ENCODE measurements at places on chromosomes 5 and 9. TPM values are rescaled to one million over a fixed set of nuclear protein-coding genes. Genes with fewer than 3 reads are reported as not detected.

Gene TRIM36
- polyA plus RNA-seq = not detected

DNA sequence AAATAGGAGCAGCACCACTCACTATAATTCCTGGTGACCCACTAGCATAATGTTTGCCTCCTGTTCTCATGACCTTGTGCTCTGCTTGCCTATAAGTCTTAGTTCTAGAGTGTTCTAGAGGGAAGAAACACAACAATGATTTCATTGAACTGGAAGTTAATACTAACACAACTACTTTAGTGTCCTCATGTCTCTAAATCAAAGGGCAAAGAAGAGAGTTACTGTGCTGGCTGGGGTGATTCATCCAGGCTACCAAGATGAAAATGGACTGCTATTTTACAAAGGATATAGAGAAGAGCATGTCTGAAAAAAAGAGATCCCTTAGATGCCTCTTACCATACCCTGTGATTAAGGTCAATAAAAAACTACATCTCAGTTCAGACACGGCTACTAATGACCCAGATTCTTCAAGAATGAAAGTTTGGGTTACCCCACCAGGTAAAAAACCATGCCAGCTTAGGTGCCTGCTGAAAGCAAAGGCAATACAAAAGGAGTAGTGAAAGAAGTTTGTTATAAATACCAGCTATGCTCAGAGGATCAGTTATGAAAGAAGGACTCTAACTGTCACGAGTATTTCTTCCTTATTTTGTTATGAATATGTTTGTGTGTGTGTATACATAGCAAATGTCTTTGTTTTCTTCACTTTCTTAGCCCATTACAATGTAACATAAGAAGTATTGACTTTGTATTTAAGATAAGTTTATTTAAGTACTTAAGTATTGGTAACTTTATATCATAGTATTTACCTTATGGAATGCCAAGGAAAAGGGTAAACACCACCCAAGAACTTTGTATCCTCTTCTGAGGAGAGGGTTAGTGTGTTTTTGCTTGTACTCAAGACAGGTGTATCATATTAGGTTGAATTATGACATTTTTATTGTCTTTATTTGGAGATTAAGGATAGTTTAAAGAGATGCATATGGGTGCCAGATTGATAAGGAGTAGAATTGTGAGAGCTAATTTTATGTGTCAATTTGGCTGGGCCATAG, 314.1 kb upstream of the PTGER4 start:
- no peak for DNase-seq

Gene NR3C1
- polyA plus RNA-seq = 67.5 TPM

DNA sequence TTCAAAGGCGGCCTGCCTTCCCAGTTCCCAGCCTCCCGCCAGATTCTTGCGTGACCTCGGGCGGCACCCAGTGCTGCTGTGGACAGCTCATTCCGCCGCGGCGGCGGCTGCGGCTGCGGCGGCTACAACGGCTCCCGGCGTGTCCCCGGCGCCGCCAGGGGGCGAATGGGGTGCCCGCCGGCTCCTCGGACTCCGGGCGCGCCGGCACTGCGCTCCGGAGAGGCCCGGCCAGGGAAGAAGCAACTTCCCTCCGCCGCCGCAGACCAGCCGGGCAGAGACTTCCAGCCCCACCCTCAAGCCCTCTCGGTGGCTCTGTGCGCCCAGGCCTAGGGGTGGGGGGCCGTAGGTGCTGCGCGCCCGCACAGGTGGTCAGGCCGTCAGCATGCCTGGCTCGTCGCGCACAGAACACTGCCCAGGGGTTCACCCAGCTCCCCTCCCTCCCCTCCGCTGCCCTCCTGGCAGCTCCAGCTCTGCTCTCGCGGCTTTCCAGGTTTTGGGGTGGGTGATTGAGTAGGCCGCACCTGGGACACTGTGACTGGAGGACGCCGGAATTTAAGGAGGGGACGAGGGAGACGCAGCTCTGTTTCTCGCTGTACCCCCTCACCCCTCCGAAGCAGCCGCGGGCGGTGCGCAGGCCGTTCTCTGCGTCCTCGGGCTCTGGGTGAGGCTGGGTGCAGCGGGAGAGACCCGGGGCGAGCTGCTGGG, 20.2 kb downstream of the IGIP start:
- DNase-seq = peak; percentile 46

Gene TMEM8B
- 0.21 TPM for polyA plus RNA-seq

- DNase-seq = no peak
Measured at GRCh38 chr5:137146402-137146890, 352.7 kb downstream of the SPOCK1 start.

DNA sequence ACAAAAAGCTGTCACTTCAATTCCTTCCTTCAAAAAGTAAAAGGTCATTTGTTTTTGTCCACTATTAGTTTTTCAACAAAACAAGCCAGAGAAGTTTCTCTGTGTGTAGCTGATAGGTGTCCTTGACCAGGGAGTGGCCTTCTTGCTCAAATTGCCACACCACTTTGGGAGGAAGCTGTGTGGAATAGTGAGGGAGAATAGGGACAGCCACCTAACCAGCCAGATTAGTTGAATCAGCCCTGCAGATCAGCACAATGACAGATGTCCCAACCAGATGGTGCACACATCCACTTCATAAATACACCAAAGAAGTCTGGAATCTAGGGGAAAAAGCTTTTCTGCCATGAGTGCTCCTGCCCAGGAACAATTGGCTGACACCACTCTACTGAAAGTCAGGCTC, 37.2 kb downstream of the NREP start:
- DNase-seq = no peak

GRCh38 chr5:154110716-154111115, 71.9 kb downstream of the MFAP3 start:
- DNase-seq = no peak

DNA sequence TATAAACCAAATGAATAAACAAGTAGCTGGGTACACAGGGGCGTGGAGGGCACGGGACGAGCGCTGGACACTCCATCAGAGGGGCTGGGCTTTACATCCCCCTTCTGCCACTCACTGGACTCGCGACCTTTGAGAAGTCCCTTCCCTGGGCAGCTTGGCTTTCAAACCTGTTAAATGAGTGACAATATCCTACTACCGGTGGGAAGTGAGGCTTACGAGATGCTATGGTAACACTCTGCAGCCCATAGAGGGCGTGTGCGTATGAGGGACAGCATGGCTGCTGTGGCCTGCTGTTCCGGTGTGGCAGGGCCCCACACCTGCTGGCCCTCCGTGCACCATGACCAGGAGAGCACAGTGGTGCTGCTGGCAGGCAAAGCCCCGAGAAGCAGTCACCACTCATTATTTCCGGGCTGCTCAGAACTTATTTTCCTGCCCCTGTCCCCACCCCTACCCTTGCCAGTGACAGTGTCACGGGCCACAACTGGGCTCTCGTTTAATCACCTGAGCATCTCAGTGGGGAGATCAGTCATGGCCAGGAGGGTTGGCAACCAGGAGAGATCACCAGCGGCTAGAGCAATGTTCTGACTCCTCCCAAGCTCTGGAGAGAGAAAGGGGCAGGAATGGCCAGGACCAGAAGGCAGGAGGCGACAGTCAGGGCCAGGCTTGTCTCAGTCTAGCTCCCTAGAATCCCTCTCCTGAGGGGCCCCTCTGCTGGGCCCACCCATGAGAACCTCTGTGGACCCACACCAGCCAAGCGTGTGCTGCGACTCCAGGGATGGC, 10.5 kb downstream of the CLTB start:
- DNase-seq = no peak

Gene SAXO1
- not detected for polyA plus RNA-seq

GRCh38 chr5:136356747-136357469, 8.4 kb downstream of the TRPC7 start:
- DNase-seq = no peak

Gene GRXCR2
- not detected for polyA plus RNA-seq

GRCh38 chr5:72244862-72245371, 75.1 kb downstream of the MRPS27 start:
- DNase-seq = no peak

DNA sequence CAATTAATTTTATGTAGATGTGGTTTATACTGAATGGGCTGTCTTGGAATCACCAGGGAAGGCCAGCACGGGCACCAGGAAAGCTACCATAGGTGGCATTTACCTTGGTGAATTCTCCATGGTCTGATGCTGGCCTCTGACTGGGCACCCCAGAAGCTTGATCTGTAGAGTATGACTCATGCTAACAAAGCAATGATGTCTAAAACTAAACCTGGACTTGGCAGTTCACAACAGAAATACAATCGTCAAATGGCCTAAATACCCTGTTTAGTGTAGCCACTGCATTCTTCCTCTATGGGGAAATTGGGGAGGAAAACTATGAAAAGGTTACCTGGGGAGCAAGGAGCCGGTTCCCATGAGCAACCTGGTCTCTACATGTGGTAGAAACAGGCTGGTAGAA, 98.0 kb downstream of the ATPSCKMT start:
- no peak for DNase-seq

DNA sequence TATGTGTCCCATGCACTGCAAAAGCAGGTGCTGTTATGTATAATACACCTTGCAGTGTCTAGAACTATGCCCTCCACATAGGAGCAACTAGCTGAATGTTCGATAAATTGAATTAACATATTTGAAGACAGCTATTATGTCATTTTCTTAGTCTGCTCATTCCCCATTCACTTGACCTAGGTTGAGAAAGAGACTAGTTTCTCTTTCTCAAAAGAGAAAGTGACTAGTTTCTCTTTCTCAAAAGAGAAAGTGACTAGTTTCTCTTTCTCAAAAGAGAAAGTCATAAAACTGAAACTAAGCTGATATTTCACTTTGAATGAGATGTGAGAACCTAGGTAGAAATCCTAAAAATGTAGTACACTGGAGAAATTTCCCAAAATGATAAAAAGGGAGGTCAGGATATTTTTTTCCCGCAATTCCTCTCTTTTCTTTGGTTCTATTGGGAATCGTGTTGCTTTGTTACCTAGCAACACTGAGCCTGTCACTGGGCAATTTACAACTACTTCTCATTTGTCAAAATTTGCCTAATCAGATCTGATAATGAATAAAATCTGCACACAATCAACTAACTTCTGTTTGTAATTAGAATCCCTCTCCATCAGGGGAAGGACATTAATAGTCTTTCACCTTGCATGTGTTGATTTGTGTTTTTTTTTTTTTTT, 132.0 kb upstream of the GRIA1 start:
- DNase-seq = no peak

DNA sequence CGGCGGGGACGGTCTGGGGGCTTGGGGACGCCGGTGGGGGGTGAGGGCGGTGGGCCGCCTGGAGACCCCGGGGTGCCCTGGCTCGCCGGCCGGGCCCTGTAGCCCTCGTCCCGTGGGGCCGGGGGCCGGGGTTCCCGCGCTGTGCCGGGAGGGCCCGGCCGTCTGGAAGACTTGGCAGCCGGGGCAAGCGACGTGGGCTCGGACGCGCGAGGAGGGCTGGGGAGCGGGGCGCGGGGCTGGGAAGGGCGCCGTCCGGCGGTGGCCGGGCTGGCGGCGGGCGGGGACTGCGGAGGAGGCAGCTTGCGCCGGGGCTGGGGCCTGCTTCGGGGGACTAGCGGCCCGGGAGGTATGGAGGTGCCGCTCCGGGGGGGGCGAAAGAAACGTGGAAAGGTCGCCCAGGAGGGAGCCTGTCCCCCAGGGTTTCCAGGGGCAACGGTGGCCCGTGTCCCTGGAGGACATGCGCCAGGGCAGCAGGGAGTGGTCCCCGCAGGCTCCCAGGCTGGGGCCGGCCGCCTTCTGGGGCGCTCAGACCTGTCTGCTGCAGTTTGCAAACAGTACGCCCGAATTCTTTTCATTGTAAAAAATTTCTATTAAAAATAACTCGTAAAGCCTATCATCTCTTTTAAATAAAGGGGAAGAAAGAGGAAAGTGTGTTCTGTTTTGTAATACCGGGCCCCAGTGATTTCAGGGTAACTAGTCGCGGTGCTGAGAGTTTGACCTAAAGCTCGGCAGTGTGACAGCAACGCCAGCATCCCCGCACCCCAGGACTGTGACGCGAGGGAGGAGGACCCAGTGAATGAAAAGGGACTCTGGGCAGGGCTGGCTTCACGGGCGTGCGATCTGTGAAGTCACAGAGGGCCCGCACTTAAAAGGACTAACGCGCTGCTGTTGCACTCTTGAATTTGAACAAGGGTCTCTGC, 752 bp upstream of the ANKH start:
- peak; percentile 74 for DNase-seq

Gene DOCK8
- polyA plus RNA-seq = 53.2 TPM

- peak; percentile 45 for DNase-seq
Measured at GRCh38 chr5:88666761-88667495, 216.1 kb downstream of the MEF2C start.

Gene CYSRT1
- polyA plus RNA-seq = not detected
